Neural crest cell (in vitro differentiated cells): ENCODE measurements at places on chromosomes 1 and 21.

DNA sequence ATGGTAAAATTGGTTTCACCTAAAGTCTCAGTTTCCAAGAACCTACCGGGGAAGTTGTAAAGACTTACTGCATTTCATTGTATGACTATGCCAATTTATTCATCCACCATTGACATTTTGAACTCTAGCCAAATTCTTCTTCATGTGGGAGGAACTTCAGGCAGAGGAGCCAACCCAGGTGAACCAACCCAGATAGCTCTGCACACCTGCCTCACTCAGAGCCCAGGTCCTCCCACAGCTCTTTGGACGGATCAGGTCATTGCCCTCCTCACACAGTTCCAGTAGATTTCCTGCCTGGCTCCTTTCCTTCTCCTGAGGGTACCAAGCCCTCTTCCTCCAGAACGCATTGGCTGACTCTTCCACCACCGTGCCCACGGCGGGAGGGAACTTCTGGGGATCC, 121.7 kb downstream of the DTL start:
- DNase-seq = no peak

- DNase-seq = no peak
These were observed 26.4 kb downstream of the HSPG2 start for GRCh38 chr1:21910558-21911204.

DNA sequence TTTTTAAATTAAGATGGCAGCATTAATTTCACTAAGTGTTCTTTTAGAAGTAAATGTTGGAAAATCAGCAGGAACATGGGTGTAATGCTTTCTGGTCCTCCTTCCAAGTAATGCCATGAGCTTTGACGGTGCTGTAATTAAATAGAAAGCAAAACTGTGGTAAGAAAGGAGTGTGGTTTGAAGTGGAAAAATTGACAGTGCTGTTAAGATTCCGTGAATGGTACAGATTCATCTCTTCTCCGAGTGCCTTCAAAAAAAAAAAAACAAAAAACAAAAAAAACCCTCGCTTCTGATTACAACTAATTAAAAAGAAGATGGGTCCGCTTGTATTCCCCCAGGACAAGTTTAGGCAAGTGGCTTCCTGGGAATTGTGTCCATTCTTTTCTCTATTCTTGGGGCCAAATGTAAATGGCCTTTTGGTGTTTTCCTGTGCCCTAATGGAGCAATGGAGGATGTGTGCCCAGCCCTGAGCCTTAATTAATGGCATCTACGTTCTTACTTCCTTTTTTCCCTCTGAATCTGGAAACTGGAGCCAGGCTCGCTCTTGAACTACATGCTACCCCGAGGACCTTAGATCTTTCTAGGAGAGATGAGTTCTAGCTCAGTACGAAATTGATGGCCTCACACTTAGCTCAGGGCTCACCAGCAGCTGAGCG, 5.1 kb downstream of the LMO4 start:
- DNase-seq = no peak

- no peak for DNase-seq
These were observed 37.2 kb upstream of the SCCPDH start for GRCh38 chr1:246687002-246687401.

DNA sequence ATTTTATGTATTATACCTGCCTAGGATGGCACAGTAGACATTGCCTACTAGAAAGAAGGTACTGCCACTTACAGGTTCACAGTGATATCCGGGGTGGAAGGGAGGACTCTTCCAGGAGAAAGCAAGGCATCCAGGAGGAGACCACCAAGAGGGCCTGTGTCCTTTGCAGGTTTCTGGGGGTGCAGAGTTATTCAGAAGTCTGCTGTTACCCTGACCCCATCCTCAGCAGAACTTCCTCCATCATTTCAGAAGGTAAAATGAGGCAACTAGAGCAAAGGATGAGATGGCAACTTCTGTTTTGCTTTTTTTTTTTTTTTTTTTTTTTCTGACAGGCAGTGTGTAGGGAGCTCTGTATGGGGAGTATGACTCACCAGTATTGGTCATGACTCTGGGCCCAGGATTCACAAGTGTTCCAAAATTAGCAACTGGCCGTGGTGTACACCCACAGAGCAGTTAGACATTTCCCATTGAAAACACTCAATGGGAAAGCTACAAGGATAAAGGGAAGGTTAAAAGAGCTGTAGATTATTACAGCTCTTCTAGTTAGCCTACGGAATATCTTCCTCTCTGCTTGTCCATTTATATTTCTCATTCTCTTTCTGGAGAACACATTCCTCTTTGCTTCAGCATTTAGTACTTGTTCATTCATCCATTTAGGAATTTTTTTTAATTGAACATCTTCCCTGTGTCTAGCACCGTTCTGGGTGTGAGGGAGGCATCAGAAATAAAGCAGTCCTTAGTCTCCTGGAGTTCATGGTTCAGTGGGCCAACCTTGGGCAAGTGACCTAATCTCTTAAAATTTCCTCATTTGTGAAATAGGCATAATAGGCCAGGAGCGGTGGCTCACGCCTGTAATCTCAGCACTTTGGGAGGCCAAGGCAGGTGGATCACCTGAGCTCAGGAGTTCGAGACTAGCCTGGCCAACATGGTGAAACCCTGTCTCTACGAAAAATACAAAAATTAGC, 50.5 kb upstream of the PPP2R5A start:
- no peak for DNase-seq

DNA sequence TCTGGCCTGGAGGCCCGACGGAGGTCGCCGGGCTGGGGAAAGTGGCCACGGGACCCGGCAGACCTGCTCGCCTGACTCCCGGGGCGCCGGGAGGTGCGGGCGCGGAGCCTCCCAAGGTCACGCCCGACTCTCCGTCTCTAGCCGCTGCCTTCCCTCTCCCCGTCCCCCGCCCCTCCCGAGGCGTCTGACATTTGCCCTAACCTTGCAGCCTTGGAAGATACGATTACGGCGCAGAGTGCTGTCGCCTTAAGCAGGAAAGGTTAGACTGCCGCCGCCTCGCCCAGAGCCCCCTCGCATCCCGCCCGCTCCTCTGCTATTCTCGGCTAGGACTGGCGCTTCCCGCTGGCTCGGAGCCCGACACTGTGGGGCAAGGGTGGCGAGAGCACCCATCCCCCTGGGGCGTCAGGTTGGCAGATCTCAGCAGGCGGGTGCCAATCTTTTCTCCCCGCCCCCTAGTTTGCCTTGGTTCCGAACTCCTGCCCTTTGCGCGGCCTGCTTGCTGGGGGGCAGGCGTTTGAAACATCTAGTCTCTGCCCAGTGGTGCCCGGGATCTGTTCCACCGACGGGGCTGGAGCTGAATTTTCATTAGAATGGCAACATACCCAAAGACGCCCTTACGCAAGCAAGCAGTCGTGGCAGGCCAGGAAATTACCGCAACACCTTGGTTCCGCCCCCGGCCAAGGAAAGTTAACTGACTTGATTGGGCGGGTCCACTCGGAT, 835 bp downstream of the PGM1 start:
- DNase-seq = peak; percentile 53

DNA sequence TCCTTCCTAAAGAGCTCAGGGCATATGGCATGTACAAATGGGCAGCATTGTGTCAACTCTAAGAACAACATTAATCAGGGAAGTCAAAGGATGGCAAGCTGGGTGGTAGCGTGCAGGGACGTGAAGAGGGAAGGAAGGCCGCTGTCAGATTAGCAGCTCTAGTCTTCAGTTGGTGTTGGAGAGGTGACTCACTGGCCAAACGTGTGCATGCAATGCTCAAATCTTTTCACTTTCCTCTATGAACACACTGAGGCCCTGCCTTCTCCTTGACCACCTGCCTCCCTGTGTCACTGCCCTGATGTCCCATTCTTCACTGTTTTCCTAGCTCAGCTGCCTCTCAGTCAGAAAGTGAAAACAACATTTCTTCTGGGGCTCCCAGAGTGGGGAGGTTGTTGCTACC, 5.9 kb upstream of the PIGR start:
- DNase-seq = no peak

DNA sequence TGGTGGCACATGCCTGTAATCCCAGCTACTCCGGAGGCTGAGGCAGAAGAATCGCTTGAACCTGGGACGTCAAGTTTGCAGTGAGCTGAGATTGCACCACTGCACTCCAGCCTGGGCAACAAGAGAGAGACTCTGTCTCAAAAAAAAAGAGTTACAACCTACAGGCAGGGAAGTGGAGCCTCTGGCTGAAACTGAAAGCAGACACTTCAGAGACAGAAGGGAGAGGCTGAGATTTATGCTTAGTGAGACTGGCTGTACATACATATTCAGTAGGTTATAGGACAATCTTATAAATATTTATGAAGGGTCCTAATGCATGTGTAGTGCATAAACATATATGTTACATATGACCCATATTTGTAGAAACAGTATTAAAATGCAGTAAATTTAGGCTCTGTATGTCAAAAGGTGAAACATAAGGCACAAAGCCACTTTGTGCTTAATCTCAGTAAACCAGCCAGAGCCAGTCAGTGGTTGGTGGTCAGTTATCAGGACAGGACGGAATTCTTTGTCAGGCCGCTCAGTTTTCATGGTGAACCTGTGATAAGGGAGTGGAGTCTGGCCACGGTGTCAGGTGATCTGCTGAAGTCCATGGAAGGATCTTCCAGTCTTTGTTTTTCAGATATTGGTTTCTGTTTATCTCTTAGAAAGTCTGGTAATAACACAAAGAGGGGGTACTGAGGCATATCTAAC, 13.7 kb downstream of the RHEX start:
- no peak for DNase-seq

DNA sequence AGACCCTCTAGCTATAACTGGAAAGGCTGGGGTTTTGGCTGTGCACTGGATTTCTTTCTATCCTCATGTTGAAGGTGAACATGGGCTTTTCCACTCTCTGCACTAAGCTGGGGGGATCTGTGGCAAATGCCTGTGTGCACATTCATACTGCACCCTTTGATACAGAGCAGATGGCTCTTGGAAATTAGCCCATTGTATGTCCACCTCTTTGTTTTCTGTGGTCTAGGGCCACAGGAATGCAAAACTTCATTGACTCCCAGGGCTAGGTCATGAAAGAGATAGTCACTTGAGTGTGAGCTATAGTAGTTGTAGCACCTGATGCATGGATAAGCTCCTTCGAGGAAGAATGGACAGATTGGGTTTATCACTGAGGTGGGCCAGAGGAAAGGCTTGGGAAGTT, 5.7 kb upstream of the OR14A16 start:
- no peak for DNase-seq

GRCh38 chr1:154398141-154398540, 7.0 kb upstream of the IL6R start:
- no peak for DNase-seq

DNA sequence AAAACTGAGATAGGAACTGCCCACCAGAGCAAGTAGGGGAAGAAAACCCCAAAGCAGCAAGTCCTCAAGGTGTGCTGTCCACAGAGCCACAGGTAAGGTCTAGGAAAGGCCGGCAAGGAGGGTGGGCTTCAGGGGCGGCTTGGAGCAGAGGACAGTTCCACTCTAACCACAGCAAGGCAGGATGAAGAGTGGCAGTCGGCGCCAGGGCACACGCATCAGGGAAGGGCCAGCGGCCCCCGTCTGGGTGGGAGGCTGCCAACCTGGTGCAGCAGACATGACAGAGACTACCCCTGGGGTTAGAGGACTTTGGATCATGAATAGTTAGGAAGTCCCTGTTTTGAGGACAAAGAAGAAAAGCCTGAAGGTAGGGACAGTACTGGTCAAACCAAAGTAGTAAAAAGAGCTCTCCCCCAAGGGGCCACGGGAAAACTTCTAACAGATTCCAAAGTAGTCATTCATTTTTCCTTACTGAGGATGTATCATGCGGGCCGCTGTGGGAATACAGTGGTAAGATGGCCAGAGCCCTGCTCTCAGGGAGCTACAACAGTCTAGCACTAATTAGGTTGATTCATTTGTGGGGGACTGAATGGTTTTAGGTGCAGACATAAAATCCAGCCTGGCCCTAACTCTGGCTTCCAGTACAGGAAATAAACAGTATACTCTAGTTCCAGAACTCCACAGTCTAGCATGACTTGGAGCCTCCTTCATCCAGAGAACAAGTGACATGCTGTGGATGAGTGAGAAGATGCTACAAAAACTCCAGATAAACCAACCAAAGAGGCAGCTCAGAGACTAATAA, 3.5 kb upstream of the RAP1GAP start:
- DNase-seq = no peak
